ENCODE measurements at places on chromosomes 16 and 17.

- peak; percentile 41 for DNase-seq
Observed at GRCh38 chr16:81493755-81494433, 49.3 kb downstream of the CMIP start.

DNA sequence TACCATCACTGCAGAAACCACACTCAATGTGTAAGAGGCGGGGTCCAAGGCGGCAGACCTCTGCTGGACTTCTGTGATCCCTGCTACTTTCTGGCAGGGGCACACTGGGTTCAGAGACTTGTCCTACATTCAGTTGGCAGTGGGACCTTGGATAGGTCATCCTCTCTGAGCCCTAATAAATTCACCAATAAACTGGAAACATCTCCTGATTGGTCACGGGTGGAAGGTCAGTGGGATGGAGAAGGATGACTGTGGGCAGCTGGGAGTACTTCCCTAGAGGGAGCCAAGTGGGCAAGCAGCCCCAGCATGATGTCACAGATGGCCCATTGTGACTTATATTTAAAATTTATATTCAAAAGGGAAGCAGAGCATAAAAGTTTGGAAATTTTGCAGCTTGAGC, 49.7 kb downstream of the RNF112 start:
- no peak for DNase-seq

GRCh38 chr17:60676758-60677307, 818 bp upstream of the BCAS3 start:
- no peak for DNase-seq

DNA sequence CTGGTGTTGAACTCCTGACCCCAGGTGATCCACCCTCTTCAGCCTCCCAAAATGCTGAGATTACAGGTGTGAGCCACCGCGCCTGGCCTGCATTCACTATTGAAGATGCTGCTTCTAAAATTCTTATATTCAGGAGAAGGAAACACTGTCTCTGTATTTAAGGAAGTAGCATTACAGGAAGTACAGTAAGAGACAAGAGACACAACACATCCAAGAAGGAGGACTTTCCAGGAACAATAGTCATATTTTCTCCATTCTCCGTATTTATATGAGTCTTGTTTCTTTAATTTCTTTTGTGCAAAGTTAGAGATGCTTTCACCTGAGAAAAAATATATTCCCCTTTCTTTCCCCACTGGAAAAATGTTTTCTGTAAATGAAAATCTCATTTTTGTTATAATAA, 18.3 kb upstream of the ABCA3 start:
- no peak for DNase-seq

DNA sequence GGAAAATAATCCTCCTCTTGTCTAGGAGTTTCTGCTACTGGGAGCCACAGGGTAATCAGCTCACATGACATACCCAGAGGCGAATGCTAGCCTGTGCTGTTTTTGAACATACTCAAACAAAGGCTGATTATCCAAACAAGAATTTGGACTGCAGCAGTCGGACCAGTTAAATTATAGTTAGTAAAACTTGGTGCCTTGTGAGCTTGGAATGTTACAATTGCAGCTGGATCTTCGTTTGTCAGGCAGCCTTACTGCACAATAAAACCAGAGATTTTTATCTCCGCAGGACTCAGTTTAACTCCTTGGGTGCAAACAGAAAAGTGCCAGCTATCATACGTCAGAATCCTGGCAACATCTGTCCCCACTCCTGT, 163.8 kb upstream of the TBX2 start:
- no peak for DNase-seq

DNA sequence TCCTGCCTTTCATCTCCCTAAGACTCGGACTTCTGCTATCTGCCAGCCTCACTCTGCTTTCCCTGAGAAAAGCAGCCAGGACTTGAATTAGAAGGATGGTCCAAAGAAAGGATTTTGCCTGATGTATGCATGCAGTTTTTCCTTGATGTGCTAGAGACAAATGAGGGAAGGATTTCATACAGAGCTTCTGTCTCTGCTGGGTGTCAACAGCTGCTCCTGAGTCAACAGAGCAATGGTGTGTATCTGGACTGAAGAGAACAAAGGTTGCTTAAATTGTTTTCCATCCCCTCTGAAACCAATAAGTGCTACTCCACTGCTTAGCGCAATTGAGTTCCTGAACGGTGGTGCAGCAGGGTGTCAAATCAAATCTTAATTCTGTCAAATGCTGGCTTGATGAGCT, 680.6 kb upstream of the C16orf82 start:
- DNase-seq, result no peak

DNA sequence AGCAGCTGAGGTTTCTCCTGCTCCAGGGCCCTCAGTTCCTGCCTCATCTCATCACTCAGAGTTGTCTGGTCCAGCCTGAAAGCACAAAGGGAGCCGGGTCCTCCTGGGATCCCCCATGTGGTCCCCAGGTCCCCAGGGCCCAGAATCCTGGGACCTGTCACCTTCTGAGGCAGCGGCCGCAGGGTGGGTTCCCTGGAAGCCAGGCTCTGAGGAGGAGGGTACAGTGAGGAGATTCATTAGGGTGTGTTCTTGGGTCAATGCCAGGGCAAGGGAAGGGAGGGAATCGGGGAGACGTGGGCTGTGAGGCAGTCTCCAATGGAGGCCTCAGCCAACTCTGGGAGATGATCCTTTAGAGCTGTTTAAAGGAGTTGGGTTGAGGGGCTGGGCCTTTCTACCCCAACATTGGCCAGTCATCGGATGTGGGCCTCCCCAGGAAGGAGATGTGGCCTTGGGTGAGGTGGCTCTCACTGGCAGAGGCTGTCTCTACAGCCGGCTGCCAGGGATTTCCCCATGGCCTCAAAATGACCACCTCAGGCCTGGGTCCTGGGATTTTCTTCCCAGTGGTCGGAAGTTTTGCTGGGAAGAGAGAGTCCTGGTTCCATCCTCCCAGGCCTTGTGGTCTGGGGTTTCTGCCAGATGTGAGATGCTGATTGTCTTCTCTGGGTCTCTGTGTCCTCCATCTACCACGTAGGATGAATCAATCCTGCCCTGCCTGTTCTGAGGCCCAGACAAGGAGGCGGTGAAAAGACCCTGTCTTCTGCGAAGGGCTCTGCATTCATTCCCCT, 47.3 kb downstream of the NLRP1 start:
- DNase-seq, result no peak

DNA sequence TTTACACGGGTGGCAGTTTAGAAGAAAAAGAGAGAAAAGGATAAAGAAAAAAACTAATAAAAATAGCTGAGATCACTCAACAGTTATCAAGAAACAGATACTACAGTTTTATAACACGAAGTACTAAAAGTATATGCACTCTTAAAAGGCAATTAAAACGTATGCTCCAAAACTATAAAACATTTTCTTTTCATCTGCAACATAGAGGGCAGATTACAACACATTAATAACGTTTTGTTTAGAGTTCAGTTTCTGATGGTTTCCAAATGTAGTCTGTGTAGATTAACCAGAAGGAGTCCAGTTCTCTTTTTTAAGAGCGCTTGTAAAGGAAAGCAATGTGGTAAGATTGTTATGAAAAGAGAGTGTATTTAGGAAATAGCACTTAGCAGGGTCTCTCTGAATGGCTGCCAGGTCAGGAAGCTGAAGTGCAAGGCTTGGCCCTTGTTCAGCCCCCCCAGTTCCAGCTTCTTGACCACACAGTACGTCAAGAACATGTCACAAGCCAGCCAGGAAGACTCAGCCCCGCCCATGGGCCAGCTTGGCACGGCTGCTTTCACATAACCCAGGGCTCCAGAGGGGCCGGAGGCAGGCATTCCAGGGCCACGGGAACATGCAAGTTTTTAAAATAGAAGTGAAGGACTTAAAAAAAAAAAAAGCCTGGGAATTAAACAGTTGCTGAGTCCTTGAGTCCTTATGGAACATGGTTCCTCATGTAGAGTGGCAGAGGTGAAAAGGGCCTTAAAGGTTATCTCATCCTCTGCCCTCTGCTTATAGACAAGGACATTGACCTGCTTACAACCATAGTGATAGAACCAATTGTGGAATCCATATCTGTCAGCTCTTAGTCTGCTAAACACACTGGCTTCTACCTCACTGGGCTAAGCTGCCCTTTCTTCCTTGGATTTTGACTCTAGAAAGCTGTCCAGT, 147.4 kb upstream of the TBX2 start:
- DNase-seq, result no peak

GRCh38 chr17:11240041-11240840, 772 bp upstream of the SHISA6 start:
- no peak for DNase-seq

DNA sequence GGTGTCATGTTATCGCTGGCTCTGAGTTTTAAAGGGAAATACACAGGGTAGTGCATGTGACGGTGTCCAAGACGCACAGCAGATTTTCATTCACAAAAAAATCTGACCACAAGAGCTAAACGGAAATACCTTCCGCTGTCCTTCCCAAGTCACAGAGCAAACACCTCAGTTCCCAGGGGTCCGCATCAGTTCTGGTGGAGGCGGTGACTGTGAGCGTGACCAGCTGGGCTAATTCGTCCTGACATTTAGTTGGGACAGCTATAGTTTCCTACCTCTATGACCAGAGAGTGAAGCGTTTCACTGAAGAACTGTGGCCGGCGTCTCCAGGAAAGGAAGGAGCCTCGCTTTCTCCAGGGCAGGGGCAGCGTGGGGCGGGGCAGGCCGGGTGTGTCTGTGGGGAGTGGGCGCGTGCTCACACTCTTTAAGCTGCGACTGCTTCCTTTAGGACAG, 10.5 kb upstream of the FASN start:
- DNase-seq, result no peak

GRCh38 chr16:64974381-64974780, 147.5 kb downstream of the CDH11 start:
- DNase-seq, result no peak

- DNase-seq, result no peak
Observed at GRCh38 chr17:68853036-68853435, 102.2 kb downstream of the ABCA8 start.

GRCh38 chr16:57688987-57689761, 5.4 kb upstream of the DRC7 start:
- no peak for DNase-seq

DNA sequence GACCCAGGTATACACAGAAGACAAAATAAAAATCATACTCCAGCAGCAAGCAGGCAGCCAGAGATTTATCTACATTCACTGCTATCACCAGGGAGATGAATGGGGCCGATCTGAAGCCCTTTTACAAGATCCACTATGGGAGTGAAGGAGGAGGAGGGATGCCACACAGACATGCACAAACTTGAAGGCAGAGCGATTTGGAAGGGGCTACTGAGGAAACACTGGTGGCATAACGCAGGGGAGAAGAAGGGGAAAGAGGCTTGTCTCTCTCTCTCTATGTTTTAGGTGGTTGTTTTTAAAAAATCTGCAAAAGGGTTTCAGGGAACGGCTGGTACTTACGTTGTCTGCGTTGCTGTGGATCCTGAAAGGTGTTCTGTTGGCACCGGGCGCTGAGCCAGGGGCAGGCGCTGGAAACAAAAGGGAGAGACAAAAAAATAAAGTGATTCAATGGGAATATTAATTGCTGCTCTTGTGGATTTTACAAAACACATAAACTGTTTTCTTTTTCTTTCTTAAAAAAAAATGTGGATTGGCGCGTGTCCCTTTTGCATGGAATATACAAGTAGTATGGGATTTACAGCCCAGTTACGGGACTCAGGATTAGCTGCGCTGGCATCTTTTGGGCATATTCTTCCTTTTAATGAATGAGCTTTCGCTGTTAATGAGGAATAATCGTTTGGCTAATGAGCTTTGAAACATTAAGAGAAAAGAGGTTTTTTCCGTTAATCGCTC, 255.3 kb upstream of the PMFBP1 start:
- no peak for DNase-seq

- peak; percentile 71 for DNase-seq
Observed at GRCh38 chr16:4624827-4625559, 367 bp downstream of the MGRN1 start.

DNA sequence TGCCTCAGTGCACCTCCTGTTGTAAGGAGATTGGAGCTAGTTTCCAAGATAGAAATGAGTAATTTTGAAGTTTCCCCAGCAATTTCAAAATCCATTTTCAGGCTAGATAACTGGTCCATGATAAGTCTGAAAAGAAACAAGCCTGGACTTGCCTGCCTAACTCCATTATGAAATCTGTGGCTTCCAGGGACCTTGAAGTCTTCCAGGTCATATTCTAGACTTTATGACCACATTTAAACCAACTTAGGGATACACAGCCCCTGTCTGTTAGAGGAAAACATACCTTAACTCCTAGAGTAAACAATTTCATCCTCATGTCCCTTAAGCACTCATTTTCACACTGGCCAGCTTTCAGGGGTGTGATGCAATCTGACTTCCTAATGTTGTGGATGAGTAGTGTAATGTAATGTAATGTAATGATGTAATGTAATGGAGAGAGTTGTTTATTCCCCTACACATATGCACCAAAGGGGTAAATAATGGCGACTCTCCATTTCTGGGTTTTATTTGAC, 96.7 kb upstream of the FAM20A start:
- DNase-seq, result no peak

DNA sequence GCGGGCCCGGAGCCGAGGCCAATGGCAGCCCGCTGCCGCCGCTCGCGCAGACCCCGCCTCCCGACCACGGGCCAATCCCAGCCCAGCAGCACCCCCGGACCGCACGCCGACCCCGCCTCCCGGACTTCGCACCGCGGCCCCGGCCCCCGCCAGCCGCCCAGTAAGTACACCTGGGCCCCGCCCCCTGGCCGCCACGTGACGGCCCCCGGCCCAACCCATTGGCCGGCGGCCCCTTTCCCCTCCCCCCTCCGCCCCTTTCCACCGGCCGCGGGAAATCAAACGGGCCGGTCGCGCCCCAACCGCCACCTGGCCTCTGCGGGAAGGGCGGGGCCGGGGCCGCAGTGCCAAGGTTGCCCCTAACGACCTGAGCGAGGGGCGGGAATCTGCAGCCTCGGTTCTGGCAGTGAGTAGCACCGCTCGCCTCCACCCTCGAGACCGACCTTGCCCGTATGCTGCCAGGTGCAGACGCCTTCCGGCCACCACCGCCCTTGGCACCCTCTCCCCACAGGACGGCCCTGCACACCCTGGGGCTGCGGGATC, at the start of gene YBX2:
Gene YBX2 (minus strand): TSS at position 26 of the 540 bp plus-strand sequence. CDS start 139 bp downstream, outside the sequence.
- peak; percentile 75 for DNase-seq

DNA sequence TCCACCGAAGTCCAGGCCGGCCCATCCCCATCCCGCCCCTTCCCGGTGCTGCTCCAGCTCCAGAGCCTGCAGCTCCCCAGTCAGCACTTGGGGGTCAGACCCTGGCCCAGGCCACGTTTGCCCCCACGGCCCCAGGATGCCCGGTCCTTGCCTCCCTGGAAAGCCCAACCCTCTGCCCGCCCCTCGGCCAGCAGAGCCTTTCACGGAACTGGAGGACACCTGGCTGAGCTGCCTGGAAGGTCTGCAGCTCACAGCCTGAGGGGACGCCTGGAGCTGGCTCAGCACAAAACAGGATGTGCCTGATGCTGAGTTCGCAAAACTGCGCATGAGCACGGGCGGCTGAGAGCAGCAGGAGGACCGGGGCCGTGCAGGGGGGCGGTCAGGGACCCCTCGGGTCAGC, 29.7 kb upstream of the SSTR5 start:
- DNase-seq, result no peak

GRCh38 chr17:57033296-57033695, 51.8 kb upstream of the AKAP1 start:
- DNase-seq, result no peak

GRCh38 chr17:62920300-62920699, 45.7 kb upstream of the TANC2 start:
- no peak for DNase-seq

DNA sequence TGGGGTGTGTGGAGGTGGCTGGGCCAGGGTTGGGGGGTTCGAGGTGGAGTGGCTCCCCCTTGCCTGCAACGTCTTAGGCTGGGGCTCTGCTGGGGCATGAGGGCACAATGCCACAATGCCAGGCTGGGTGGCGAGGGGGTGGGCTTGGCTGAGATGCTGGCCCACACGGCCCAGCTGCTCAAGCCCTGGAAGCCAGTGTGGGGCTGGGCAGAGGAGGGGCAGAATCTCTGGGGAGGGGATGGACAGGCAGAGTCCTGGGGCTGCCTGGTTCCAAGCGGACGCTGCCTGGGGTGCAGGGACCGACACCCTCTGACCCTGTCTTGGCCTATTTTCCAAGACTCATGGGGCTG, 37.5 kb upstream of the SSTR5 start:
- DNase-seq, result no peak

Measured in activated CD4-positive, alpha-beta T cell treated with anti-CD3 and anti-CD28 coated beads for 4 hours (primary cell).